ENCODE measurements at places on chromosomes 3 and 15.

- peak; percentile 71 for DNase-seq
Measured at GRCh38 chr3:102206511-102207031, 228.2 kb upstream of the ZPLD1 start.

DNA sequence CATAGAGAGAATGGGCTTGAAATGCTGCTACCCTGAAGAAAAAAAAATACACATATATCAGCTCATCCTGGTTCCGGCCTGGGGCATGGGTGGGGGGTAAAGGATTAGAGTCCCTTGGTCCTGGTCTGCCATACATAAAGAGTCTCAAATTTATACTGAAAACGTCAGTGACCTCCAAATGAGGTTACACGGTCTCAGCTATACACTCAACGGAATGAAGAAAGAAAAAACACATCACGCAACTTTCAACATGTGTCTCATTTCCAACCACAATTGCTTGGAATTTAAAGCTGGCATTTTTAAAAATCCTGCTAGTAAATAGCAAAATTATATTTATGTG is 612.8 kb downstream of the MCTP2 start:
- DNase-seq = no peak

GRCh38 chr3:101077361-101078011 is 84.3 kb upstream of the ABI3BP start:
- DNase-seq = no peak

DNA sequence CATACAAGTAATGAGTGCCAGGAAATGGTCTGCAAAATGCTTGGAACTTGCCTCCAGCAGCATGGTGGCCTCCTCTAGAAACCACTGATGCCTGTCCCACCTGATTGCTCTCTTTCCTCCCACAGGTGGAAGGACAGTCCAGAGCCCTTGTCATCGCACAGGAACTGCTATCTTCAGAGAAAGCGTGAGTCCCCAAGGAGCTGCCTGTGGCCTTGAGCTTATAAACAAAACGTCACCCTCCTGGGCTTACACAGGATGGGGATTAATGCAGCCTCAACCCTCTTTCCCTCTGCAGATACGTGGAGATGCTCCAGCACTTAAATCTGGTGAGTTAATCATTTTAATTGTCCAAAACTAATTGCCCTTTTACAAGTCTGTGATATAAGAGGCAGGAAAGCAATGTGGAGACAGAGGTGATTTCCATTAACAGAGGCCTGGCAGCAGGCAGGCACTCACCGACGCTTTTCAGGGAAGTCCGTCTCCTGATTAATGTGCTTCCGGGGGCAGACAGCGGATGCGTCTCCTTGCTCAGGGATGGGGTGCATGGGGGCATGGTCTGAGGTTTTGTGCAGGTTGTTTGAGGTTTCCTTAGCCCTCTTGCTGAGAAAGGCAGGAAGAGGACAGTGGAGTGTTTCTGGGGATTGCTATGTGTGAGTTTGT is 61.8 kb downstream of the FGD5 start:
- DNase-seq = no peak

DNA sequence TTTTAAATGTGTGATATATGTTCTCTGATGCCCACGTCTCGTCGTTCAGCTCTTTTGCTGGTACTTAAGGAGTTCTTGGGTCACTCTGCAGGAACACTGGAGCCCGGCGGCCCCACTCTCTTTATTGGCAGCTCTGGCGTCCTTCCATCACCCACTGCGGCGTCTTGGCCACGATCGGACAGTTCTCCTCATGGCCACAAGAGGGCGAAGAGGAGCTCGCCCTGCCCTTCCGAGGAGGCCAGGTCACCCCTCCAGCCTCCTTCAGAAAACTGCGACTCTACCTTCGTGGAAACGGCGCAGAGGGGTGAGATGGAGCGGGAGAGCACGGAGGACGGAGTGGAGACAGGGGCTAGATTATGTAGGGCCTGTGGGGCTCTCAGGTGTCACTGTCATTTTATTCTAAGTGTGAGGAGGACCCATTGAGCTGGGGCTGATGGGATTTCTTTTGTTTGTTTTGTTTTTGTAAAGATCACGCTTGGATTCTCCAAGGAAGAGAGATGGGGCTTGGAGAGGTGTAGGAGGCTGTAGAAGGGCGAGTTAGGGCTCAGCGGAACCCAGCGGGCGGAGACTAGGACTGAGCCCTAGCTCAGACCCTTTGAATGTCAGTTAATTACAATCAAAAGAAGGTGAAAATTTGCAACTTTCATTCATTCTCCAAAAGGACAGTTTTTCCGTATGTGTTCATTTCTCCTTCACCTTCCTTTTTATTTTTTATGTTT is 28.0 kb upstream of the GABRA5 start:
- DNase-seq = no peak

GRCh38 chr3:88038566-88038965 is 20.2 kb downstream of the CGGBP1 start:
- peak; percentile 73 for DNase-seq

DNA sequence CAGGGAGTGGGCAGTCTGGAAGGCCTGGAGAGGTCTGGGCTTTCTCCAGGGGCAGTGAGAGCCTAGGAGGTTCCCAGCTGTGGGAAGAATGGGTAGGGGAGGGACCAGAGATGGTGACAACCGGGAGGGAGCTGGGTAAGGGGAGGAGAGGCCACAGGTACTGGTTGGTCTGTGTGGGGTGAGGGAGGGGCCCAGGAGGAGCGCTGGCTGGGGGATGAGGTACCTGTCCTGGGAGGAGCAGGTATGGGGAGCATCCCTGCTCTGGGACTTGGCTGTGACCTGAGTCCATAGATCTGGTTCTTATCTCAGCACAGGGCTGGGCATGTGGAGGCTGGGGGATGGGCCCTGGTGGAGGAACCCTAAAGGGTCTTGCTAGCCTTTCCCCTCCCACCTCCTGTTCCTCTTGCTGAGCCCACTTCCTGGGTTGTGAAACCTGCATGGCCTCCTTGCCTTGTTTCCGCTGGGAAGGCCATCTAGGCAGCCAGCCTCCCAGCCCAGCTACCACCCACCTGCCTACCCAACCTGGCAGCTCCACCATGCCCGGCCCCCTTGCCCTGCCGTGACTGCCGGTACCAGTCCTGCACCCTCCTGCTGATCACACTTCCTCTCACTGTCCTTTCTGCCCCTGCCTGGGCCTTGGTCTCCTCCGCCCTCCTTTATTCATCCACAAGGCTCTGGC is 11.0 kb downstream of the PRKCD start:
- DNase-seq = no peak

DNA sequence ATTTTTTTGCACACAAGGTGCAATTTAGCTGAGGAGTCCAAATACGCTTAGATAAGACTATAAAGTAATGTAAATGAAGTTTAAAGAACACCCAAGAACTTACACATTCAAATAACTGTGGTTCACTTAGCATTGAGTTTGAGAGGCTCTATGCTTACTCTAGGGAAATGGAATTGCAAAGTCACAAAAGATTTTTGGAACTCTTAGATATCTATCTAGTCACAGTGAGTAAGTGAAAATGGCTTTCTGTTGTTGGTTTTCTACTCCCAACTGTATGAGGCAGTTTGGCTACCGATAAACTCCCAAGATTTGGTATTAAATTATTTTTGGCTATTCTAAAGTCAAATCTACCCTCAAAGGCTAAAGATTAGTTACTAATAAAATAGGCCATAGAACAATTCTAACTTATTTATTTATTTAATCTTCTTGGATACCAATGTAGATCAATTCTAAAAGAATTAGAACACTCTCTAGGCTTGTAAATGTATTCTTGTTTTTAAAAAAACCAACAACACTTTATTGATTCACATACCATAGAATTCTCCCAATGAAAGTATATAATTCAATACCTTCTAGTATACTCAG is 165.4 kb downstream of the SNRK start:
- no peak for DNase-seq

- no peak for DNase-seq
Measured at GRCh38 chr3:182793663-182794454, 555 bp downstream of the ATP11B start.

DNA sequence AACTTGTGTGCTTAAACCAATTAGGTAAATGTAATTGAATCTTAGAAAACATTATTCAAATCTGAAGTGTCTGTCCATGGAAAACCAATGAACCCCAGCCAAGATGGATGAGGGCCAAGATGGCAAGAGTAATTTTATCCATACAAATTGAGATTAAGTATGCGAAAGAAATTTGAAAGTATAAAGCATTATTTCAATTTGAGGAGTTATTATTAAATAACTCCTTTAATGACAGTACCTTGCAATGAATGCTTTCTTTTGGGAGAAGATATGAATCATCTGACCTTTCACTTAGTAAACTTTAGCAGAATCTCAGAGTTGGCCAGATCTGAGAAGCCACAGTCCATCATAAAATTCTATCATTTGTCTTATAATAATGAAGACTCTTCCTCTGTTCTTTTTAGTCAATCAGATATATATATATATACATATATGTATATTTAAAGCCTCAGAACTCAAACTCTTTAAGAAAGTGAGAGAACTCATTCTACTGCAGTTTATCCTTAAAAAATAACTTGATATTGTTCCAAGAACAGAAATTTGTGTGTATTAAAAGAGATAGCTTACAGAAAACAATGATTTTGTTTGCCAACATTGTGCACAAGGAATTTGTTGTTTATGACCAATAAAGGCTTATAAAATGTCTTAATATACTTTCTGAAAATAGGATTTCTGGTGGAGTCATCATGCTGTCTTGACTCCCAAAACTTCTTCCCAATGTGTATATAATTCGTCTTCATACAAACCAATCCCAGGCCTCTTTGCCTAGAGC is 434.8 kb upstream of the THBS1 start:
- DNase-seq = no peak

DNA sequence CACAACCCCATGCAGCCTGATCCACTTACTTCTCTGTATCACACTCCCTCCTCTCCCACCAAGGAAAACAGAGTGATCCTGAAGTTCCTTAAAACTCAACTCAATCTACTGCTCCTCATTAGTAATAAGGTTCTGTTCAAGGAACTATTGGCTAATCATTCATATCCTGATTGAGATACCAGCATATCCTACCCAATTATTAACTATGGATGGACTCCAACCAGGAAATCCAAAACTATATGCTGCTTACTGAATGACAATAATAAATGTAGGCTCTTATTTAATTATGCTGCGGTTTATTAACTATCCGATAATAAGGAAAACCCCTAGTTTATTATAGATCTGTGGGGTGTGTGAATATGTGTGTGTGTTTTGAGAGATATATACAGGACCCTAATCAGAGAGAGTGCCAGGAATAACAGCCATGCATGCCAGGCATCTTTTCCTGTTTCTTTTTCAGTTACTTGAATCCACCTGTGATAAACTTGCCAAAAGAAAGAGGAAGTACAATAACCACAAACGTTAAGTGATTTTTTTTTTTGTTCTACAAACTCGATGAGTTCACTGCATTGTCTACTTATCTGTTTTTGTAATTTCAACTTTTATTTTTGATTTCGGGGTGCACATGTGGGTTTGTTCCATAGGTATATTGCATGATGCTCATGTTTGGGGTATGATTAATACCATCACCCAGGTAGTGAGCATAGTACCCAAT is 1031.7 kb upstream of the CFAP20DC start:
- no peak for DNase-seq

DNA sequence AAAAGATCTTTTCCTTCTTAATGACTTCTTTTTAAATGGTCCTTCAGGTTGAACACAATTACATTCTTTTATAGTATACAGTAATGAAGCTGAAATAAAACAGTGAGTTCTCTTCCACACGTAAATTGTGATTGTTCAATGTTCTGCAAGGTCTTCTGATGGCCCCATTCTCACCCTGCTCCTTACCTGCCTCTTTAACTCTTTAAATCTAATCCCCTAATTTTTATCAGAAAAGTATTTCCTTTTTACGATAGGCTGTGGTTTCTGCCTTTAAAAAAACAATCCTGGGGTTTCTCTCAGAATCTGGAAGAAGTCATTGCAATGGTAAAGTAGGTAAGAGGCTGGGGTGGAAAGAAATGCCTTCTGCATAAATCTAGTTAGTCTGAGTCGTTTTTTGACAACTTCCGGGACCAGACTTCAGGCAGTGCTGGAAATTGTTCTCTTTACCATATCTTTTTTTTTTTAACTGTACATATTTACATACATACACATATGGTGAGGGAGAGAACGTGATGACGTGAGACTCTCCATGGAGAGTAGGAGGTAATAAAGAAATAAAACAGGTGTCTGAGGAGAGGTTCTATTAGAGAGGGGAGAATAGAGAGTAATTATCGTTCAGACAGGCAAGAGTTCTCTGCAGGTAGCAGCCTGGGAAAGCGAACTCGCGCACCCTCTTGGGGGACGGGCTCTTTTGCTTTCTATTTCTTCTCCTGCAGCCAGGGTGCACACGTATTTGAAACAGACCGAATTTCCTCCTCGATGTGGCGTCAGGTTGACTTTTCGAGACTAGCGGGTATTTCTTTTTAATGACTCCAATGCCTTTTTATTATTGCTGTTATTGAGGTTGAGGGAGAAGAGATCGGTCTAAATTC is at the start of gene SIDT1:
Gene SIDT1 (plus strand): TSS at position 730 of the 872 bp plus-strand sequence. CDS start 467 bp downstream, outside the sequence.
- no peak for DNase-seq

- no peak for DNase-seq
Measured at GRCh38 chr3:133023362-133023761, 14.8 kb upstream of the TMEM108 start.

- no peak for DNase-seq
Measured at GRCh38 chr3:71090207-71090606, 493.3 kb downstream of the FOXP1 start.

DNA sequence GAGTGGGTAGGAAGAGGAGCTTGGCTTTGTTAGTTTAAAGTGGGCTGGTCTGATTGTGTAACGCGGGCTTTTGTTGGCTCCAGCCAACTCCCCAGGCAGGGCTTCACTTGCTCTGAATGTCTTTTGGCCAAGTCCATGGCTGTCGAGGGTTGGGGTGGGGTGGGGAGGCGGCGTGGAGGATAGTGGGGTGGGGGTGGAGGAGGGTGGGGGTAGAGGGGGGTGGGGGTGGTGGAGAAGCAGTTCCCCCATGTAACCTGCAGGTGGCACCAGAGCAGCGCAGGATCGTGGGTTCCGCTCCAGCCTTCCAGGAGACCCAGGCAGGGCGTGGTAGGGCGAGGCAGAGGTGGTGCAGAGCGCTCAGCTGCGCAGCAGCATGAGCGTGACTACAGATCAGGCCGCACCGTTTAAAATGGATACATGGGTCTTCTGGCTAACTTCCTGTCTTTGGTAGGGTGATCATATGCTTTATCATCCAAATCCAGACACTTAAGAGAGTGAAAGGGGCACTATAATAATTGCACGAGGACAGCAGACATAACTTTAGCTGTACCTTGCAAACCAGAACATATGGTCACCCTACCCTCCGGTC is 28.3 kb downstream of the GOLGA6A start:
- no peak for DNase-seq

Data from AG04449 (cell line).